ENCODE measurements at places on chromosomes 1 and 21.

- DNase-seq, result peak; percentile 91
Observed at GRCh38 chr1:209367061-209367772, 216.3 kb upstream of the CAMK1G start.

DNA sequence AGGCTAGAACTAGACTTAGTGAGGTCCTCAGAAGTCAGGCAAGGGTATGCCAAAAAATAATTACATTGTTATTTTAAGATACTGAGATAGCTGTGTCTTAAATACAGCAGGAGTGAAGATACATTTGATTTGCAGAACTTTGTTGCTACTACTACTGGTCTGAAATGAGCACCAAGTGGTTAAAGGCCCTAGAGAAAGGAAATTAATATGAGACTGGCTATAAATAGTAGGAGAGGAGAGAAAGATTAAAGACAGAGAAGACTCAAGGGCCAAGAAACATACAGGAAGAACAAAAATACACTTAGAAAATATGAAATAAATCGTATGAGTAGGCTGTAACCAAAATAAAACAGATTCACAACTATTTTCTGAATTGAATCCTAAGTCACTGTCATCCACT lies 21.3 kb downstream of the HNRNPR start:
- DNase-seq, result no peak

DNA sequence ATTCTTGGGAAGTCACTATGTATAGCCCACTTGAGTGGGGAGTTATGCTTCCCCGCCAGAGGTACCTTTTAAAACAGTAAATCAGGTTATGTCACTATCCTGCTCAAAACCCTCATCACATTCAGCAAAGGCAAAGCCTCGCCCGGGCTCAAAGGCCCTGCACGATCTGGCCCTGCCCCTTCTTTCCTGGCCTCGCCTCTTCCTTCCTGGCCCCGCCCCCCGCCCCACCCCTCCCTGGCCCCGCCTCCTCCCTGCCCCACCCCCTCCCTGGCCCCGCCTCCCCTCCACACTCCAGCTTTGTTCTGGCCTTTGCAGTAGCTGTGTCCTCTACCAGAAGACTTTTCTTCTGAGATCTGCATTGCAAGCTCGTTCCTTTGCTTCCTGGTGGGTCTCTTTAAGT lies 6.6 kb downstream of the LDLRAD2 start:
- DNase-seq, result peak; percentile 44

- no peak for DNase-seq
Observed at GRCh38 chr1:61781151-61781550, 38.9 kb downstream of the PATJ start.

GRCh38 chr1:40583980-40584379 lies 52.5 kb downstream of the ZNF684 start:
- DNase-seq, result no peak

DNA sequence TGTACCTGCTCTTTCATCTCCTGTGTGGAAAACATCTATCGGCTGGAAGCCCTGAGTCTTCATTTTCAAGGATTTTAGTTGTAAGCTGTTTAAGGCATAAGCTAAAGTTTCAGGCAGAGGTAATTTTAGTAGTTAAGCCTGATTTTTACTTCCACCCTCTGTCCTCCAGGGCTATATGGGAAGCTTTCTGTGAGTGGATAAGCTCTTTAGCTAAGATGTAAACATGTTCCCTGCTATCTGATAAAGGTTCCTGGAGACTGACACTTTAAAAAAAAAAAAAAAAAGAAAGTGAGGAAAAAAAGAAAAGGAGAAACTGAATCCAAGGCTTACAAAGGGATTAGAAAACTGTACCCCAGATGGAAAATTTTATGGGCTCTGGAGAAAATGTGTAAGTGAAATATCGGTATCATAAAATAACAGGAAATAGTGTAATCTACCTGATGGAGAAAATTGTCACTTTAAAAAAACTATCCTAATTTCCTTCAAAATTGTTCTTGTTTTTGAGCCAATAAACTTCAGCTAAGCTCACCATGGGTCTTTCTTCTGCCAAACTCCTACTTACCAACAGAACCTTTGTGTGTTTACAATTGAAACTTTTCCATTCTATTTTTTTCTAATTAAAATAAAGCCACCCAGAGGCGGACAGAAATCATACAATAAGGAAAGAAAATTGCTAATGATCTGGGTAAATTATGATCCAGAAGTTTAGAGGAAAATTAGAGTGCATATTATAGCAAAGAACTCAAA lies 180.5 kb downstream of the TGFB2 start:
- no peak for DNase-seq

DNA sequence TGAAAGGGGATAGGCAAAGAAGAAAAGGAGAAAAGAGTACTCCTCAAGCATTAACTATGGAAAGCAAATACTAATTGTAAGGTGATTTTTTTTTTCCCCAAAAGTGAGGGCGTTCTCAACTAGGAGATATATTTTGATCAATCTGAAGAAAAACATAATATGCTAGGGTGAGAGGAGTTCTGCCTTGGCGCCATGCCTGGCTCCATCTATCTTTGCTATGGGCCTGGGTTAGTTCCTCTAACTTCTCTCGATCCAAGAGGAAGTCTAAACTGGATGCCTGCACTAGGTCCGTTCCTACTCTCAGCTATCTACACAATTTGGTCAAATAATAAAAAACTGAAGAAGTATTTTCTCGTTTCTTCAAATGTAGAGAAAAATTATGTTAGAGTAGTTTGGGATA lies 20.5 kb downstream of the CNN3 start:
- DNase-seq, result no peak

- peak; percentile 84 for DNase-seq
Observed at GRCh38 chr1:94115900-94116436, 5.0 kb downstream of the ABCA4 start.

GRCh38 chr1:194279975-194280374 lies 1093.6 kb upstream of the B3GALT2 start:
- DNase-seq, result no peak

- DNase-seq, result peak; percentile 9
Observed at GRCh38 chr1:15681349-15682292, 2.5 kb upstream of the PLEKHM2 start.

DNA sequence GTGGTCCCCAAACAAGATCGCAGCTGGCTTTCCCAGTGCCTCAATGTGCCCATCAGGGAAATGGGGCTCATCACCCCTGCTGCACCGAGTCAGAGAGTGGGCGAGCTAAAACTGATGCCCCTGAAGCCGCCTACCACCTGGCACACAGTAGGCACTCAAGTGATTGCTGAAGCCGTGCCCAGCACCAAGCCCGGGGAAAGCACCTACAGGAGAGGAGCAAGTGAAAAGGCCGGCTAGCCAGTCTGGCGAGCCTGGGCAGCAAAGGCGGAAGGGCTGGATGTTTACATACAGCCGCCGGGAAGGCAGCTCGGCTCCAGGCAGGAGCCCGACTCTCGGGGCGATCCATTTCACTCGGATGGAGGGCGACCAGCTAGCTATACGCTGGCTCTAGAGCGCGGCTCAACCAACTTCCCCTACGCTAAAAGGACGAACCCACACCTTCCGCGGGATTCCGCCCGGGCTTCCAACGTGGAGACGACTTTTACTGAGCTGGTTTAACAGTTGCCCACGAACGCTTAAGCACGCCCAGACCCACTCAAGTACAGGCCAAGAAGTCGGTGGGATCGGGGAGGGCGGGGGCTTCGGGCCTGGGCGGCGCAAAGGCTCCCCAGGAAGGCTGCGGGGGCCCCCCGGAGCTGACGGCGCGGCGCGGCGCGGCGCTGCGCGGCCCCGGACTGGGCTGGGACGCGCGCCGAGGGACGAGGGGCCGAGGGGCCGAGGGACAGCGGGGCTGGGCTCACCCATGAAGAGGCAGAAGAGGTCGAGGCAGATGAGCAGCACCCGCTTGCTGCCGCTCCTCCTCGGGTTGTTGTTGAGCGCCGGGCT lies 1.0 kb downstream of the PLPP3 start:
- DNase-seq, result peak; percentile 45

- DNase-seq, result no peak
Observed at GRCh38 chr1:8602471-8603219, 214.8 kb downstream of the RERE start.

DNA sequence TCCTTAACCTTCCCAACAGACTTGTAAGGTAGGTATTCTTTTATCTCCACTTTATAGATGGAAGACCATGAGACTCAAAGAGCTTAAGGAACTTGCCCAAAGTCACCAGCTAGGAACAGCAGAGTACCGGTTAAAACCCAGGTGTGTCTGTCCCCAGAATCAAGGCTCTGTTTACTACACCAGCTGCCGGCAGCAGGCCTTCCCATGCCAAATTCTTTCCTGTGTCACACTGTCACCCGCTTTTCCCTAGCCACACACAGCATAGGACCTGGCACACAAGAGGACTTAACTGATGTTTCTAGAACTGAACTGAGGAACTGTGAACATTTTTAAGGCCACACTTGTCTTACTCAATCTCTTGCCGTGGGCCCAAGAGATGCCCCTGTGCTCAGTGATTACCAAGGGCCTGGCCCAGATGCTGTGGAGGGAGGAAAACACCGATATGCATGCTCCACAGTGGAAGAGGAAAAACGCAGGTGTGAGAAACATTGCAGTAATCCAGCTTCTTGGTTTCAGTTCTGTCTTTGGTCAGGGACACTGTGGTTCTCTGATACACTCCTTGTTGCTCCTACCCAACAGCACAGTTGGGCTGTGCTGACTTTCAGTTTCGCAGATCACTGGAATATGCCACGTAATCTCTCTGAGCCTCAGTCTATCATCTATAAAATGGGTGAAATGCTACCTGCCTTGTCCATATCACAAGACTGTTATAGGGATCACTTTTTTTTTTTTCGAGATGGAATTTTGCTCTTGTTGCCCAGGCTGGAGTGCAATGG lies 13.9 kb upstream of the LY9 start:
- DNase-seq, result no peak

GRCh38 chr1:26122988-26123973 lies 11.7 kb downstream of the PDIK1L start:
- no peak for DNase-seq

GRCh38 chr1:224615861-224616755 lies at the start of gene CNIH3:
CNIH3 (plus strand) TSS chr1:224616317; CDS start chr1:224617175, 858 bp downstream.
- DNase-seq, result peak; percentile 42

- DNase-seq, result peak; percentile 70
Observed at GRCh38 chr1:160222546-160222945, 17.4 kb downstream of the PEA15 start.

DNA sequence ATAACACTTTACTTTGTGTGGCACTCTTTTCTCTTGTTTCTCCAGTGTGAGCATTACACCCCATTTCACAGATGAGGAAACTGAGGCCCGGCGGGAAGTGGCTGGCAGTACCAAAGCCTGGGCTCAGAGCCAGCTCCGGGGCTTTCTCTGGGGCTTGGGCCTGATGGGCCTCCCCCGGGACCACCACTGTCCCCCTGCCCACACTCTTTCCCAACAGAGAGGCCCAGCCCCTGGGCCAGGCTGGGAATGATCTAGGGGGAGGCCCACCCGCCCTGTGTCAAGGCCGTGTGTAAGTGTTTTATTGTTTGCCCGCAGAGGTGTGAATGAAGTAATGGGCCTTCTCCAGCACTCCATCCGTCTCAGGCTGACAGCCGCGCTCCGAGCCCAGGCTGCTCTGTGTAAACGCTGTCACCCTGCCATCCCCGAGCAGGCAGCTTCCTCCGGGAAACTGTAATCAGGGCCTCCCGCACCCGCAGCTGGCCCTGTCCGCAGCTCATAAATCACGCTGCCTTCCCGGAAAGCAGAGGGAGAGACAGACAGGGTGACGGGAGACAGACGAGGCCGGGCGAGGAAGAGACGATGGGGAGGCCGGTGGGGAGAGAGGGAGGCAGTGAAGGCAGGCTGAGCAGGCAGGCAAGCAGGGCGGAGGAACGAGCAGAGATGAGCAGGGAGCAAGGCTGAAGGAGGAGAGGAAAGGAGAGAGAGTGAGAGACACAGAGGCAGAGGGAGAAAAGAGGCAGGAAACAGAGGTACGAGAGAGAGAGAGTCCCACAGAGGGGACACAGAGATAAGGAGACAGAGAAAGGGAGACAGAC lies 109.7 kb upstream of the ZBTB40 start:
- peak; percentile 61 for DNase-seq

- no peak for DNase-seq
Observed at GRCh38 chr1:181369416-181369815, 113.9 kb upstream of the CACNA1E start.

- no peak for DNase-seq
Observed at GRCh38 chr1:161261261-161262235, 3.0 kb downstream of the PCP4L1 start.

GRCh38 chr1:5667513-5668325 lies 324.5 kb downstream of the NPHP4 start:
- DNase-seq, result no peak

DNA sequence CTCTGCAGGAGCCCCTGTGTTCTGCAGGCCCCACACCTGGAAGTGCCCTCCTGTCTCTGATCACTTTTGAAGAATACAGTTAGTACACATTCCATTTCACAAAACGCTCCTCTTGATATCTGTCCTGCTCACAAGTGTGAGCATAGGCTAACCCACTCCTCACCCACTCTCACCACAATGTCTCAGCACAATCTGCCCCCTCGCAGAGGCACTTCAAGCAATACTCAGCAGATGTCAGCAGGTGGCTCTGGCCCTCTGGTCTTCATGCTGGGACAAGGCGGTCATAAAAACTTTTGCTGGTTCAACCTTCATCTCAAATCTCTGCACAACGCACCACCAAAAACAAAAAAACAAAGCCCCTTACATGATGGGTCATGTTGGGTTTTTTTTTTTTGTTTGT lies 671.2 kb downstream of the MATN1 start:
- DNase-seq, result no peak

GRCh38 chr1:1332774-1333480 lies 1.8 kb downstream of the TAS1R3 start:
- DNase-seq, result no peak

GRCh38 chr1:150765296-150765976 lies at the start of gene CTSS:
CTSS (minus strand) TSS chr1:150765778; CDS start chr1:150764763, 1,015 bp downstream.
- peak; percentile 18 for DNase-seq

Measured in fibroblast of skin of scalp (primary cell).